Effector memory CD4-positive, alpha-beta T cell (primary cell): ENCODE measurements at places on chromosomes 6 and 20.

GRCh38 chr20:1900321-1900801 is 5.2 kb downstream of the SIRPA start:
- no peak for DNase-seq

GRCh38 chr6:95660544-95660943 is 83.2 kb downstream of the MANEA start:
- DNase-seq: no peak

GRCh38 chr20:5197847-5198650 is 71.2 kb downstream of the CDS2 start:
- DNase-seq: no peak

DNA sequence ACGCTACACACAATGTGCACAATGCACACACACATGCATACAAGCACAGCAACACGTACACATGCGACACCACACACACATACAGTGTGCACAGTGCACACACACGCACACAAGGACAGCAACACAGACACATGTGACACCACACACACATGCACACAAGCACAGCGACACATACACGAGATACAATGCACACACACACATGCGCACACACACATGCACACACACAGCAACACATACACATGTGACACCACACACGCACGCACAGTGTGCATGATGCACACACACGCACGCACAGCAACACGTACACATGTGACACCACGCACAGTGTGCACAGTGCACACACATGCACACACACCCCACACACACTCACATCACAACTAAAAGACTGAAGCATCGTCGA is 327.3 kb downstream of the THBS2 start:
- DNase-seq: no peak

- DNase-seq: no peak
These were observed 647.9 kb downstream of the KIF16B start for GRCh38 chr20:15925376-15925775.

DNA sequence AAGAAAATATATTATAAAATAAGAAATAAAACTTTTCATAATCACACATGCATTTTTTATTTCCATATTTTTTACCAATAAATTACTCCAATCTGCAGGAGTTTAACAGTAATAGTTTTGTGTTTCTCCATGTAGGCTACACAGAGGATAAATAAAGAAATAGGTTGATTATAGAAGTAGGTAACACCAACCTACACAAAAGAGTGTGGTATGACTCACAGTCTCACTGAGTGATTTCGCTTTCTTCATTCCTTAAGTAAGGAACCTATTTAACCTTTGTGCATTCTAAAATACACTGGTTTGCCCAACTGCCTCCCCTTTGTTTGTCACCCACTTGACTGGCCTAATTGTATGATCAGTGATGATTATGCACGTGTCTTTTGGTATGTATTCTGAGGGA is 244.2 kb upstream of the RIMS1 start:
- no peak for DNase-seq

- DNase-seq: no peak
These were observed 1.9 kb downstream of the CHD6 start for GRCh38 chr20:41616228-41616627.

- DNase-seq: no peak
These were observed 246.3 kb downstream of the FNDC1 start for GRCh38 chr6:159415540-159415939.

DNA sequence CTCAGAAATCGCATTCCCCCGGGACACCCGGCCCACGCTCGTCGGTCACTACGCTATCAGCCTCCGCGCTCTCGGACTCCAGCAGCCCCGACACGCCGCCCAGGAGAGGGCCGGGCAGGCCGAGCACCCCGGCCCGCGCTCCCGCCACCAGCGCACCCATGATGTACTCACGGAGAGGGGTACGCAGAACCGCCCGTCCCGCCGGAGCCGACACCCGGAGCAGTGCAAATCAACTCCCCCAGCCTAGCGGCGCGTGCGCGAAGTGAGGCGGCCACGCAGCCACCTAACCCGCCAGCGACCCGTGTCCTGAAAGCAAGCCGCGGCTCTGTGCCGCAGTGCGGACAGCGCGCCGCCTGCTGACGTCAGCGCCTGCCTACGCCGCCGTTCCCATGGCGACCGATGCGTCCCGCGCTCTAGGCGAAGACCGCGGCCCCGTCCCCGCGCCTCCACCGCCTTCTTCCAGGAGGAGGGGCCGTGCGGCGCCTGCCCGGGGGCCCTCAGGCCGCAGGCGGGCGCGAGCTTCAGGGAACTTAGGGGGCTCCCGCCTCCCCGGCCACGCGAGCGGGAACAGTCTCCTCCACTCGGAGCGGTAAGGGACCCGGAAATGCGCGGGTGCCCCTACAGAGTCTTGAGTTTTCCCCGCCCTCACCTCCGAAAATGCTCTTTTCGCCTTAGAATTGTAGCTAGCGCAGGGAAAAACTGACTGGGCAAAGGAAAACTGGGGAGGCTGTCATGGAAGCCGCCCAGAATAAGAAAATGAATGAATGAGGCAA is at the start of gene AHI1:
Gene AHI1 (minus strand): TSS at position 329 of the 773 bp plus-strand sequence. CDS start 5,503 bp downstream, outside the sequence.
- DNase-seq: peak; percentile 76

DNA sequence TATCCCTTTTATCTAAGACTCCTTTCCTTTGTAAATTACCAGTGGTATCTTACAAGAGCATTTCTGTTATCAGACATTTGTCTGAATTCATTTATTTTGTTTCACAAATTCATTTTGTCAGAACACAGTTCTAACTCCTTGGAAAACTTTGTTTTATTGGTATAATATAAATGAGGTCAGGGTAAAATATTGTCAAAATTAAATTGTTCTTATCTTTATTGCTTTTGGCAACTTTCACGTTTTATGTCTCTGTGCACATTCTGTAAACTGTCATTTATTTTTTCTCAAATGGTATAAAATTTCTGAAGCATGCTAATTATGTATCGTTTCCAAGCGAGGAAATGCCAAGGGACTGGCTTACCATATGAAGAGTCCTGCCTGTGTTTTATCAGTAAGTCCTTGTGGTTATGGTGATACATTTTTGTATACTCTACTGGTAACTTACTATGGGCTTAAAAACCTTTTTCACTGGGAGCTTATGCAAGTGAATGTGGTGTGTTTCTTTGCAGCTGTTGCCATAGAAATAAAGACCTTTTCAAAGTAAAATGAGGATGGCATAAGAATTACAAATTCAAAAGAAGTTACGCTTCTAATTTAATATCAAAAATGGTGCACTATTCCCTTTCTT is 214.2 kb downstream of the COL19A1 start:
- DNase-seq: no peak

DNA sequence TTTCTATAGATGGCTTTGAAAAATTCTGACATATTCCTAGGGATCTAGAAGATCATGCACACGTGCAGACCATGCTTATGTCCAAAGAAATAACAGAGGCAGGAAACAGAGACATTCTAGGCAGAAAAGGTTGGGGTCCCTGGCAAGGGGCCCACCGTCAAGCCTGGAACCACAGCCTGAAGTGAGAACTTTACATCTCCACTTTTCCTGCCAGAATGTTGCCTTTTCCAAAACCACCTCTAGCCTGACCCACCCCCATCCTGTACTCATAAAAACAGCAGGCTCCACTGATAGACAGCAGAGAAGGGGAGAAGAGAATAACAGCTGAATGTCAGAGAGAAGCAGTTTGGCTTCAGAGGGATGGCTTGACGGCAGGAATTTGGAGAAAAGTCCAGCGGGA is 257.3 kb upstream of the NT5E start:
- no peak for DNase-seq

DNA sequence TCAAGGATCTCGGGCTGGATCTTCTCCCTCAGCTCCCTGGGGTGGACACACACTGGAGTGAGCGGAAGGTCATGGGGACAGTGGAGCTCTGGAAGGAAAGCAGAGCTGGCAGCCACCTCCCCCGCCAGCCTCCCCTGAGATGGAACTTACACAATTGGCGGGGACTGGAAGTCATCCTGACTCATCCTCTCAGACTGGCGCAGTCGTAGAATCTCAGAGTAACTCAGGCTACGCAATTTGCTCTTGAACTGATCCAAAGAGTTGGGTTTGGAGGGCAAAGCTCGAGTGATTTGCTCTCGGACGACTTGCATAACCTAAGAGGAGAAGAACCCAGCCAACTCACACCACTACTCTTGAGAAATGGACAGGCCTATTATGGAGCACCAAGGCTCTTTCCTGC is 34.8 kb downstream of the ELMO2 start:
- DNase-seq: no peak

- DNase-seq: peak; percentile 74
These were observed at the start of gene ITPR3 for GRCh38 chr6:33620856-33621710. ITPR3 (plus strand) TSS chr6:33621322; CDS start chr6:33621603, 281 bp downstream.

DNA sequence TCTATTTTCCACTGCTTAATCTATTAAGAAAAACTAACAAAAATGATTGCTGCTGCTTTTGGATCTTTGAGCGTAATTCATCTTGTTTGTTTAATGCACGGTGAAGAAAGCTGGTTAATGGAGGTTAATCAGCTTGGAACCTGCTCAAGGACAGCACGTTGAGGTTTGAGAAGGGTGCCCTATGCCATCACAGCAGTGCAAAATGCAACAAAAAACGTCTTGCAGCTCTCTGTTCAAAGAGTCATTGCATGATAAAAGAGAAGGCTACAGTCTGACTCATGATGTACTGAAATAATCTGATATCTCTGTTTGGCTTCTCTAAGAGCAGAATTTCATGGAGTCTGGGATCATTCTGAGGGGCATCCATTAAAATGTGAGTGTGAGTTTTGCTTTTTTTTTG is 80.6 kb upstream of the PREP start:
- no peak for DNase-seq

DNA sequence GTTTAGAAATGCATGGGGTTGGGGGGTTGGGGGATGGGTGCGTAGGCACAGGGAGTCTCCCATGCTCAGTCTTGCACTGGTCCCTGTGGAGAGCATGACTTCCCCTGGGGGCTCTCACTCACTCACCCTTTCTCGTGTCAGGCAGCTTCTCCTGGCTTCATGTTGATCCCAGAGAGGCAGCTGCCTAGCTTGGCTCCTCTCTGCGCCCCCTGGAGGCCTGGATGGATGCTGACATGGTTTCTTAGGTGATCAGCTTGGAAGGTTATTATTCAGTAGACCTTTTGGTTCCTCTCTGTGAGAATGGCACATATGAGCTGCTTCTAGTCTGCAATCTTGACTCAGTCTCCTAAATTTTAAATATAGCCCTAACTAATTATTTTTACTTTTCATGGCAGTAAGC is 109.3 kb upstream of the FAM83B start:
- DNase-seq: no peak

DNA sequence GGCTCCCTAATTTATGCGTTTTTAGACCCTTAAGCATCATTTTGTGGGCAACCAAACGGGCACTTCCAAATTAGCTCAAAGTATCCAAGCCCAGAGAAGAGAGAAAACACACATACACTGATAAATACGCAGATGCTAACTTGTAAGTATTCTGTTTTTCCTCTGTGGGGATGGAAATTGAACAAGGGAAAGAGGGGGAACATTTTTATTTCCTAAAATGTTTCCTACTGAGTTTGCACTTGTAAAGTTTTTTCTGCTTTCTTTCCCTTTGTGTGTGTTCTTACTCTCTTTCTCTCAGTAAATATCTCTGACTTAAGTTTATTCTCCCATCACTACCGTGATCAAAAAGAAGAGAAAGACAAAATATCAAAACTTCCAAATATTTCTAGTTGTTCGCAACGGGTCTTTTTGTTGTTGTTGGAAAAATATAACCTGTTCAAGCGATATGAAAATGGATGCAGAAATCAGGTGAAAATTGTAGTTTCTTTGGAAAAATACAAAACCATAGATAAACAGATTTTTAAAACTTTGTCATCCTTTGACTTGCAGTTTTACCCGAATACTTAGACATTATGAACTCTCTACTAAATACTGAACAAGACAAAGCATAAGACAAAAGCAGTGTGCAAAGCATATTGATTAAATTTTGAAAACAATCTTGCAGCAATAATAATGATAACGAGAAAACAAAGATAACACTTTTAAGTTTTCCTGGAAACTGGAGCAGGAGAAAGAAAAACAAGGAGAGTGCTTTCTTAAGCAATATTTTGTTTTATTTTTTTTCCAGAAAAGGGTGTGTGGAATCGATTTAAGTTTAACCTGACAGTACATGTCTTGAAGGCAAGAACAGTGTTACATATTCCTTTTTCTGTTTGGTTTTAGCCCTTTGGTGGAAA is 1.0 kb upstream of the NKX2-4 start:
- no peak for DNase-seq

DNA sequence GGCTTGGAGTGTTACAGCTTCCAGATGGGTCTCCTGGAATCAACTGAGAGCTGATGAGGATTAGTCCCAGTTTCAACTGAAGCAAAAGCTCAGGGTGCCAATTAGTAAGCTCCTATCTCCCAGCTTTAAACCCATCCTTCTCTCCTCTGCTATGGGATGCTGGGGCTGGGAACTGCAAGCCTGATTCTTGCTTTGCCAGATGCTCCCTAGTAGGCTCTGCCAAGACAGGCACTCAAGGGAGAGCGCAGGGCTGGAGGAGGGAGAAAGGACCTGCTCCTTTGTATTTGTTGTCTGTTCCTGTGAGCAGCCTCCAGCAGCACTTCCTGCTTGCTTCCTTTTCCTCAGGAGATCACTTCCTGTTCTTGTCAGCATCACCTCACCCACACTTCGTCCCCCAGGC is 309.7 kb downstream of the KIF16B start:
- no peak for DNase-seq

- no peak for DNase-seq
These were observed 35.6 kb upstream of the SLCO4A1 start for GRCh38 chr20:62606551-62607201.

DNA sequence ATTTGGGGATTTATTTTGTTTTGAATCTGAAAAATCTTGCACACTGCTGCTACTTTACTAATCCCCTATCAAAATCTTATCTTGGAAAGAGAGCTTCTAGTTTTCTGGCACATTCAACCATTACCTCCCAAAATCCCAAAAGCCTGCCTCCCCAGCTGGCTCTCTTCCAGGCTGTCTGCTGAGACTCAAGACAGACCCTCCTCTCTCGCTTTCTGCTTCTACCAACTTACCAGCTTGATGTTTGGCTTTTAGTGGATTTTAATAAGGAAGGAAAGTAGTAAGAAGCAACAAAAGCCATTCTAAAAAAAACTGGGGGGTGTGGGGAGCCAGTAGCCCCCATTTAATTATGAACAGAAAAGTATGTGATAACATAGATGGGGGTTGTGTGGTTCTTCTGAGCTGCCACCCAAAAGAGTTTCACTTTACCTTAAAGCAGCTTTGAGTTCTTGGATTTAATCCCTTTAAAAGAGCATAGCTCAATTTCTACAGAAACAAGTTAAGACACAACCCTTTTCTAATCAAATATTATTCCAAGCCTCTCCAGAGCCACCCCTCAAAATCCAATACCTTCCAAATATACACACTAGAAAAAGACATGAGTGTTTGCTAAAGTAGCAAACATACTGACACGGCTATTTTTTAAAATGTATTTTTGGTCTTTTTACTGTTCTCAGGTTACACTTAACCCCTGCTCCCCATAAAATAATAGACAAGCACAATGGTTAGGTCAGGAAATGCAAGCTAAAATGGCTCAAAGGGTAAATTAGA is 71.7 kb downstream of the ATP9A start:
- DNase-seq: no peak

- DNase-seq: no peak
These were observed 47.9 kb downstream of the COL11A2 start for GRCh38 chr6:33144373-33144772.
